ENCODE measurements at places on chromosomes 12 and 14. TPM values are rescaled to one million over a fixed set of nuclear protein-coding genes. Genes with fewer than 3 reads are reported as not detected.

Gene FITM1
- not detected for total RNA-seq

Gene EMP1
- total RNA-seq, result 167 TPM

Gene PCK2
- total RNA-seq, result 9.8 TPM

Gene AMDHD1
- 0.07 TPM for total RNA-seq

Gene SERPINA12
- total RNA-seq, result not detected

Gene IPO8
- total RNA-seq, result 57.8 TPM

Gene KRT6A
- 12.6 TPM for total RNA-seq

Gene PKP2
- 13.8 TPM for total RNA-seq

Gene PTPRR
- 0.74 TPM for total RNA-seq

Gene PLEKHD1
- under 0.01 TPM for total RNA-seq

Gene FGD4
- total RNA-seq, result 30.4 TPM

Gene TAS2R50
- total RNA-seq, result 1.1 TPM

Gene TAS2R10
- total RNA-seq, result 0.74 TPM

Gene ACTR6
- 12.8 TPM for total RNA-seq

Gene PIK3C2G
- total RNA-seq, result not detected

Gene FERMT2
- 125 TPM for total RNA-seq

Gene DYRK2
- total RNA-seq, result 11.2 TPM

Gene BICD1
- 8.2 TPM for total RNA-seq

Gene DHRS4L2
- 15.8 TPM for total RNA-seq

Gene SMCO2
- total RNA-seq, result 0.13 TPM

Gene HOXC5
- total RNA-seq, result not detected

Gene PNN
- 32.9 TPM for total RNA-seq

Gene MYH6
- total RNA-seq, result not detected

Gene ACOT4
- total RNA-seq, result 1.5 TPM

Gene PIWIL1
- not detected for total RNA-seq

Gene A2M
- 1.4 TPM for total RNA-seq

Gene SLC25A47
- 0.04 TPM for total RNA-seq

Gene KIAA0586
- 19.3 TPM for total RNA-seq

Gene FOXN4
- total RNA-seq, result not detected

Gene GPATCH2L
- 69.1 TPM for total RNA-seq

Gene OSGEP
- 42.6 TPM for total RNA-seq

Gene KLRC2
- total RNA-seq, result not detected

Gene TAS2R8
- total RNA-seq, result not detected

Gene PRB2
- total RNA-seq, result not detected

Gene GXYLT1
- 31.0 TPM for total RNA-seq

Gene DPF3
- 13.4 TPM for total RNA-seq

Gene SLC7A8
- total RNA-seq, result 0.46 TPM

Gene CLEC2D
- 0.42 TPM for total RNA-seq

Gene KERA
- total RNA-seq, result not detected

Gene IAPP
- not detected for total RNA-seq

Gene RAPGEF3
- 35.8 TPM for total RNA-seq

Gene KRT6C
- 0.07 TPM for total RNA-seq

Gene TAS2R20
- total RNA-seq, result 2.2 TPM

Gene NEUROD4
- total RNA-seq, result not detected

Gene NINJ2
- 0.66 TPM for total RNA-seq

Gene NANOG
- total RNA-seq, result not detected

Gene COX8C
- not detected for total RNA-seq

Gene RALGAPA1
- total RNA-seq, result 14.8 TPM

Gene MYF6
- not detected for total RNA-seq

Data from pulmonary artery endothelial cell (primary cell).